ENCODE measurements at places on chromosomes 3 and 15.

DNA sequence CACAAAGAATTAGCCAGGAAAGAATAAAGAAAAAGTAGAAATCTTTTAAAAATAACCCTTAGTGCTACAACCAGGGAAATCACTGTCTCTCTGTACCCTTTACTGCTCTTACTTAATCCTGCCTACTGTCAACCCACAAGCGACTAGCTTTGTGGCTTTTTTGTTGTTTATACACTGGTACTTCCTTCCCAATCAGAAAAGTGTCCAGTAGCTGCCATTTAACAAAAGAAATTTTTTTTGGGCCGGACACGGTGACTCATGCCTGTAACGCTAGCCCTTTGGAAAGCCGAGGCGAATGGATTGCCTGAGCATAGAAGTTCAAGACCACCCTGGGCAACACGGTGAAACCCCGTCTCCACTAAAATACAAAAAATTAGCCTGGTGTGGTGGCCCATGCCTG is 13.8 kb upstream of the FAM219B start:
- H3K4me3 ChIP-seq = no peak overlapping the region
- no peaks in the 10 kb centered on the region for H3K27me3 ChIP-seq
- no peak for DNase-seq
- peaks cover 11% of the 10 kb centered on the region for H3K36me3 ChIP-seq

GRCh38 chr3:86708893-86709292 is 282.1 kb downstream of the VGLL3 start:
- no peaks in the 10 kb centered on the region for H3K27me3 ChIP-seq
- H3K4me3 ChIP-seq = no peak overlapping the region
- no peak overlapping the region for H3K27ac ChIP-seq
- peak; percentile 19 for DNase-seq

- no peak overlapping the region for H3K4me3 ChIP-seq
- no peaks in the 10 kb centered on the region for H3K36me3 ChIP-seq
Measured at GRCh38 chr15:45399381-45400212, 21.3 kb upstream of the GATM start.

DNA sequence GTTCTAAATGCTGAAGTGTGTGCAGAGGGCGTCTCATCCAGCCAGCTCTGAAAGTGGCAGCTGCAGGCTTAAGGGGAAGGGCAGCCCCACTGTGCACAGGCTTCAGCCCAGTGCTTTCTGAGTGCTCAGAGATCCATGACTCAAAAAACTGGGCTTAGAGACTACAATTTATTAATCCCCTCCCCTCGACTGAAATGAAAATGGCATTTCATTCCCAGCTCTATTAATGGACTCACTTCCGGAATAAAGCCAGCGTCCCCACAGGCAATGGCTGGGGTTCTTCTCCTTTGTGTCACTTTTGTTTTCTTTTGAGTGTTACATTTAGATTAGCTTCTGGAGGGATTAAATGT is 55.5 kb upstream of the PLXNA1 start:
- H3K27me3 ChIP-seq = no peaks in the 10 kb centered on the region
- H3K36me3 ChIP-seq = no peaks in the 10 kb centered on the region
- no peak overlapping the region for H3K27ac ChIP-seq
- no peak for DNase-seq
- H3K4me1 ChIP-seq = no peaks in the 10 kb centered on the region

- no peak overlapping the region for H3K27ac ChIP-seq
- DNase-seq = no peak
- H3K27me3 ChIP-seq = no peaks in the 10 kb centered on the region
- no peaks in the 10 kb centered on the region for H3K4me1 ChIP-seq
- H3K36me3 ChIP-seq = no peaks in the 10 kb centered on the region
- no peak overlapping the region for H3K4me3 ChIP-seq
Measured at GRCh38 chr3:81197386-81197785, 564.1 kb downstream of the GBE1 start.

DNA sequence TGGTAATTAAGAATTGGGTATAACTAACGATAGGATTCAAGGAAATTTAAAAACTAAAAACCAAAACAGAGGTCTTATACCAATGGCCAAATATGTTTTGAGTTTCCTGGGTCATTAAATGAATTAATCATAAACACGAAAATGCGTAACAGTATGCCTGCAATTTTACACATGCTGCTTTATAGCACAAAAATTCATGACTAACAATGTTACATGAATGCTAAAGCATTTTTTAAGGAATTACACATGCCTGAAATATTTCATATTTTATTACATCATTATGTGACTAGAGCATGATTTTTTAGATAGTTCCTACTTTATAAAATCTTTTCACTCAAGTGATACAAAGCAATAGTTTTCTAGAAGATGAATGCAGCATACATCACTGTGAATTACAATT is 74.7 kb downstream of the ZNF148 start:
- no peaks in the 10 kb centered on the region for H3K4me1 ChIP-seq
- H3K4me3 ChIP-seq = no peak overlapping the region
- DNase-seq = no peak
- H3K27ac ChIP-seq = no peak overlapping the region
- H3K36me3 ChIP-seq = no peaks in the 10 kb centered on the region

DNA sequence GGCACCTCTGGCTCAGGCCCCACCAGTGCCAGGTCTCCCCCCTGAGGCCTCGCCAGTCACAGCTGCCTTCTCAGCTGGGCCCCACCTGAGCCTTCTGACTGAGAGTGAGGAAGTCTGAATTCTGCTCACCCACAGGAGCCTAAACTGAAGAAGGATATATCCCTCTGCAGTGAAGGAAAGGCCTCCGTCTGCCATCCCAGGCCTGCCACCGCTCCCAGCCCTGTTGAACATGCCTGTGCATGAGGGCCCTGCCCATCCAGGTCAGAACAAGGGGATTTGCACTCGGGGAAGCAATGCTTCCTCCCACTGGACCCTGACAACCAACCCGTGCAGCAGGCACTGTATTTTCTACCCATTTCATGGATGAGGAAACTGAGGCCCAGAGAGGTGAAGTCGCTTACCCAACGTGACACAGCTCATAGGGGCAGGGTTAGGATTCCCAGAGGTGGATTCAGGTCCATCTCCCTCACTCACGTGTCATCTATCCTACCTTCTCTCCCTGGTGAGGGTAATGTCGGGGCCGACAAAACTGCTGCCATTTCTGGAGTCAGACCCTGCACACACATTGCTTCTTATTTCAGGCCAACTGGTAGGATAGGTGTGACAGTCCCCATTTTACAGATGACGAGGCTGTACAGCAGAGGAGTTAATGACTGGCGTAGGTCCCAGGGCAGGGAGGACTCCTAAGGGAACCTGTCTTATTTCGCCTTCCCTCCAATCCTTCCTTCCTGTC is 22.6 kb downstream of the ATP2B2 start:
- no peaks in the 10 kb centered on the region for H3K4me1 ChIP-seq
- no peak overlapping the region for H3K4me3 ChIP-seq
- no peaks in the 10 kb centered on the region for H3K36me3 ChIP-seq
- no peak overlapping the region for H3K27ac ChIP-seq

DNA sequence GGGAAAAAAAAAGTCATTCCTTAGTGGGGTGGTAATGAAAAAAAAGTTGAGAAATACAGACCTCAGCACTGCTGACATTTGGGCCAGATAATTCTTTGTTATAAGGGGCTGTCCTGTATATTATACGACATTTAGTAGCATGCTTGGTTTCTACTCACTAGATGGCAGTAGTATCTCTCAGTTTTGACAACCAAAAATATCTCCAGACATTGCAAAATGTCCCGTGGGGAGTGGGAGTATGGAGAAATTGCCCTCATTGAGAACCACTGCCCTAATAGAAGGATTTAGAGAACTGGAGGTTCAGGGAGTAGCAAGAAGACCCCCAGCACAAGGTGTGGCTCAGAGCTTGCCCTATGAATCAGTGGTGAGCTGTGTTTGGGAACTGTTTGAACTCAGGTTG is 28.6 kb upstream of the TEX264 start:
- DNase-seq = peak; percentile 25
- H3K27ac ChIP-seq = no peak overlapping the region
- H3K4me3 ChIP-seq = no peak overlapping the region
- no peaks in the 10 kb centered on the region for H3K4me1 ChIP-seq
- H3K36me3 ChIP-seq = peaks cover 11% of the 10 kb centered on the region

- no peak overlapping the region for H3K4me3 ChIP-seq
- H3K27me3 ChIP-seq = no peaks in the 10 kb centered on the region
- no peak for DNase-seq
- H3K36me3 ChIP-seq = no peaks in the 10 kb centered on the region
- H3K27ac ChIP-seq = no peak overlapping the region
- H3K4me1 ChIP-seq = no peaks in the 10 kb centered on the region
Measured at GRCh38 chr3:22691856-22692628, 511.1 kb upstream of the UBE2E2 start.

GRCh38 chr3:128800241-128801187 is 74.5 kb downstream of the RAB7A start:
- no peaks in the 10 kb centered on the region for H3K4me1 ChIP-seq
- DNase-seq = no peak
- no peak overlapping the region for H3K27ac ChIP-seq

- no peak overlapping the region for H3K27ac ChIP-seq
- peaks cover 11% of the 10 kb centered on the region for H3K4me1 ChIP-seq
- no peaks in the 10 kb centered on the region for H3K27me3 ChIP-seq
- DNase-seq = no peak
- no peaks in the 10 kb centered on the region for H3K36me3 ChIP-seq
- H3K4me3 ChIP-seq = no peak overlapping the region
Measured at GRCh38 chr3:71168121-71168721, 415.3 kb downstream of the FOXP1 start.

DNA sequence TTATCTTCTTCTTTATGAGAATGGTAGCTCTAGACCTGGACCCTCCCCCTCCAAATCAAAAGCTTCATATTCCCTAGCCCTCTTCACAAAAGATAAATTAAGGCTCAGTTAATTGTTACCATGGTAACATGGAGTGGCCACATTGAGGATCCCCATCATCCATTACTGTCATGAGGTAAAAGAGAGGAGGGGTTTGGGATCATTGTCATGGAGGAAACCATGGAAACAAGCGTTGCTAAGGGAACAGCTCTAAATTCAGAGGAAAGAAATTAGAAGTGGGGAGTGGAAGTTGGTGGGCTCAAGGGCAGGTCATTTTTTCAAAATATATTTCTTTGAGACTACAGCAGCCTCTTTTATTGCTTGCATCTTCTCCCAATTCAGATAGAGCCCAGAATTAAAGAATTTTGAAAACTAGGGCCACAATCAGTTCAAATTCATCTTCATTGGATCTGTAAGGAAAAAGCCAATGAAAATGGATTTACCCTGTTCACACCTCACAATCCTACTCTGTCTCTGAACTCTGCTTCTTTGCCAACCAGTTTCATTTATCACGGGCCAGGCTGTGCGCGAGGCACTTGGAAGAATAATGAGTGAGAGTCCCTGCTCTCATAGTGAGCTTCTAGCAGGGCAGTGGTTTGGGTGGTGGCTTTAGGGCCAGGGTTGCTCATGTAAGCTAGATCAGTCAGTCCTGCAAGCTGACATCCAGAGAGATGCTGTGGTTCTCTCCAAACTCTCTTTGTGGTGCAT is 11.6 kb upstream of the AEN start:
- H3K36me3 ChIP-seq = no peaks in the 10 kb centered on the region
- peaks cover 20% of the 10 kb centered on the region for H3K27me3 ChIP-seq
- H3K27ac ChIP-seq = no peak overlapping the region
- peak; percentile 75 for DNase-seq

DNA sequence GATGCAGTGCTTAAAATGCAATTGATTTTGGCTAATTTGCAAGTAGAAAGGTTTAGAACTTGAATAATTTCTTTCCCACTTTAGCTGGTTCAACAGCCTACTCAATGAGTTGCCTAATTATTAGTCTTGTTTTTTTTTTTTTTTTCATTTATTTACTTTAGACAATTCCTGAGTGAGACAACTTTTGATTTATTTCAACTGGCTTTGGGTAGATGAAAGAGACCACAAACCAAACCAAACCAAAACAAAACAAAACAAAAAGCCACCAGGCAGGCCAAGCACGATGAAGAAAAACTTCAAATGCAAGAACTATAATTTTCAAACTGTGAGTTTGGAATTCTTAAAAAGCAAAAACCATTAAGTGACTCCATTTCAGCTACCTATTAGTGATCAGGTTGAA is 469.9 kb downstream of the GBE1 start:
- no peak overlapping the region for H3K27ac ChIP-seq
- no peaks in the 10 kb centered on the region for H3K4me1 ChIP-seq
- no peak for DNase-seq
- no peaks in the 10 kb centered on the region for H3K36me3 ChIP-seq
- H3K4me3 ChIP-seq = no peak overlapping the region

DNA sequence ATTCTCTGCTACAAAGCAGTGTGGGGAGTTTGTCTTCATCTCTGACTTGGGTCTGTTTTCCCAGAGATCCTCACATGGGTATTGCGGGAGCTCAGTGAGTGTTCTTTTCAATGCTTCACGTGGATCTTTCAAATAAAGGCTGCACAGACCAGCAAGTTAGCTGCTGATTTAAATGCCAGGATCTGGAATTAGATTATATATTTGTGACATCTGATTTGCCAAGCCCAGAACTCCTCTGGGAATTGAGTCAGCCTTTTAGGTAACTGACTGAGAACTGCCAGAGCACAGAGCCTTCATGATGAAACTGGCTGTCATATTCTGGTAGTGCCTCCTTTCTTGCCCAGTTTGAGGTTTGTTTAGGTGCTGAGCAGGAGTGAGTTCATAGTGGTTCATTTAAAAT is 14.7 kb downstream of the EDEM1 start:
- no peak for DNase-seq
- H3K27me3 ChIP-seq = no peaks in the 10 kb centered on the region

GRCh38 chr3:177133860-177134815 is 63.1 kb downstream of the TBL1XR1 start:
- H3K27ac ChIP-seq = no peak overlapping the region
- H3K4me1 ChIP-seq = no peaks in the 10 kb centered on the region
- no peak for DNase-seq
- H3K27me3 ChIP-seq = no peaks in the 10 kb centered on the region
- H3K36me3 ChIP-seq = no peaks in the 10 kb centered on the region
- no peak overlapping the region for H3K4me3 ChIP-seq

GRCh38 chr3:28326458-28326926 is 22.0 kb upstream of the ZCWPW2 start:
- no peak overlapping the region for H3K27ac ChIP-seq
- H3K4me3 ChIP-seq = no peak overlapping the region
- H3K36me3 ChIP-seq = peaks cover 2% of the 10 kb centered on the region
- DNase-seq = no peak
- no peaks in the 10 kb centered on the region for H3K27me3 ChIP-seq

- no peaks in the 10 kb centered on the region for H3K27me3 ChIP-seq
- H3K4me1 ChIP-seq = no peaks in the 10 kb centered on the region
- H3K4me3 ChIP-seq = no peak overlapping the region
- H3K27ac ChIP-seq = no peak overlapping the region
Measured at GRCh38 chr3:67602816-67603215, 51.6 kb downstream of the SUCLG2 start.

GRCh38 chr3:115836944-115837343 is 213.6 kb downstream of the GAP43 start:
- no peaks in the 10 kb centered on the region for H3K36me3 ChIP-seq
- H3K4me3 ChIP-seq = no peak overlapping the region
- no peaks in the 10 kb centered on the region for H3K4me1 ChIP-seq
- H3K27me3 ChIP-seq = no peaks in the 10 kb centered on the region

- H3K36me3 ChIP-seq = no peaks in the 10 kb centered on the region
- peak within 1 kb of the TSS; percentile 88 for H3K4me3 ChIP-seq
- H3K4me1 ChIP-seq = no peaks in the 10 kb centered on the region
- H3K27me3 ChIP-seq = no peaks in the 10 kb centered on the region
Measured at GRCh38 chr3:150546226-150547044, at the start of the genes EIF2A and SERP1. TSS of gene EIF2A (plus strand) at chr3:150546787. CDS start at chr3:150546803, 16 bp downstream. TSS of gene SERP1 (minus strand) at chr3:150546496. CDS start at chr3:150546135, 361 bp downstream.

Data from mesendoderm (in vitro differentiated cells).